ENCODE measurements at places on chromosomes 3 and 15. TPM values are rescaled to one million over a fixed set of nuclear protein-coding genes. Genes with fewer than 3 reads are reported as not detected.

Gene RASL12
- 181 TPM for total RNA-seq

Gene ANKRD63
- total RNA-seq = 11.4 TPM

Gene XCR1
- total RNA-seq = not detected

Gene TM4SF4
- total RNA-seq = not detected

Gene DLEC1
- not detected for total RNA-seq

Gene HRH1
- total RNA-seq = 15.9 TPM

Gene FBXO45
- total RNA-seq = 18.3 TPM

Gene KCNAB1
- not detected for total RNA-seq

Gene SPTSSB
- total RNA-seq = not detected

Data from SJSA1 (cell line).